ENCODE measurements at places on chromosomes 3 and 15.

DNA sequence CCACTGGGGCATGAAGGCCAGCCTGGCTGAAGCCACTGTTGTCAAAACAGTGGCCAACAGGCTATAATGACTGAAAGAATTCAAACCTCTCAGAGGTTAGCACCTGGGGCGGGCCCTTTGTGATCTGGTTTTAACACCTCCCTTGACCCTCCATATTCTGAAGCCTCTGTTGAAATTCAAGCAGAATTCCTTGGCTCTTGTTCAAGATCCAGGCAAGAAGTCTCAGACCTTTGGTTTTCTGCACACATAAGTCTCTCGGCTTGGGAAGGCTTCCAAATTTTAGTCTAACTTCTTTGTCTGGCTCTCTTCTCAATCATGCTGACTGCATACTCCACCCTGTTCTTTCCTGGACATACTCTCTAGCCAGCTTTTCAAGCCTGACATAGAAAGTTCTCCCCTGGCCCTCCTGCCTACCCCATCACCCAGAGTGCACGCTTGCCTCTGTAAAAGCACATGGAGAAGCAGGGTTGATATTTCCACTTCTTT is 144.5 kb downstream of the PDZRN3 start:
- DNase-seq: no peak

DNA sequence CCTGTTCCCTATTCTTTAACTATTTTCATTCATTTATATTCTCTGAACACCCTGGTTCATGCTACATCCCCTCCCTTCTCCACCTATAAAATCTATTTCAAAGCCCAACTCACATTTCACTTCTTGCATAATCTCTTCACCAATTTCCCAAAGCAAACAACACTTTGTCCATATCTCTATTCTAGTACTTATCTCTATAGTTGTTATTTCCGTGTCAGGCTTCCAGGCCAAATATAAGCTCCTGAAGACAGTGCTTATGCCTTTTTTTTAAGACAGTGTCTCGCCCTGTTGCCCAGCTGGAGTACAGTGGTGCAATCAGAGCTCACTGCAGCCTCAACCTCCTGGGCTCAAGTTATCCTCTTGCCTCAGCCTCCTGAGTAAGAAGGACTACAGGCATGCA is 43.6 kb downstream of the DNAH12 start:
- DNase-seq: no peak

GRCh38 chr3:115836944-115837343 is 213.6 kb downstream of the GAP43 start:
- DNase-seq: peak; percentile 36

- no peak for DNase-seq
Observed at GRCh38 chr15:91970142-91970541, 116.6 kb downstream of the SLCO3A1 start.

GRCh38 chr3:52444860-52445793 is at the start of gene SEMA3G:
TSS of gene SEMA3G (minus strand) at chr3:52445103. CDS start at chr3:52445027, 76 bp downstream.
- peak; percentile 25 for DNase-seq

DNA sequence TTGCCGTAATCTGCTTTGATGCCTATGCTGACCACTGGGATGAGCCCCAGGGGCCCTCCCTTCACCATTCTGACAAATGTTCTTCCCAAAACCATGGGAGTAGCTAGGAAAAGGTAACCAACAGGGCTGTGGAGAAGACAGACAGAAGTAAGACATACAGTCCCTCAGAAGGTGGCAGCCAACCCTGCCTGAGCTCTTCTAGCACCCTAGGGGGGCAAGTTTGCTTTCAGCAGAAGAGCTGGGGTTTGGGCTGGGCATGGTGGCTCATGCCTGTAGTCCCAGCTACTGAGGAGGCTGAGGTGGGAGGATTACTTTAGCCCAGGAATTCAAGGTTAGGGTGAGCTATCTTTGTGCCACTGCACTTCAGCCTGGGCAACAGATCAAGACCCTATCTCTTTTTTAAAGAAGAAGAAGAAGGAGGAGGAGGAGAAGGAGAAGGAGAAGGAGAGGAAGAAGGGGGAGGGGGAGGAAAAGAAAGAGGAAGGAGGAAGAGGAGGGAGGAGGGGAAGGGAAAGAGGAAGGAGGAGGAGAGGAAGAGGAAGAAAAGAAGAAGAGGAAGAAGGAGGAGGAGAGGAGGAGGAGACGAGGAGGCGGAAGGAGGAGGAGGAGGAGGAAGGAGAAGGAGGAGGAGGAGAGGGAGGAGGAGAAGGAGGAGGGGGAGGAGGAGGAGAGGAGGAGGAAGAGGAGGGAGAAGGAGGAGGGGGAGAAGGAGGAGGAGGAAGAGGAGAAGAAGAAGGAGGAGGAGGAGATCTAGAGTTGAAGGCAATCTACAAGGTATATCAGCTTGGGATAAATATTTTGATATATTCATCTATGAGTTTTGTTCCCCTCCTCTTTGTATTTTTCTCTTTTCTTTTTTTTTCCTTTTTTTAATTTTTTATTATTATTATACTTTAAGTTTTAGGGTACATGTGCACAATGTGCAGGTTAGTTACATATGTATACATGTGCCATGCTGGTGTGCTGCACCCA is 44.9 kb upstream of the ABHD2 start:
- no peak for DNase-seq

GRCh38 chr3:177813322-177813721 is 616.0 kb upstream of the TBL1XR1 start:
- DNase-seq: no peak

GRCh38 chr15:98126326-98127085 is 166.0 kb downstream of the ARRDC4 start:
- DNase-seq: peak; percentile 33

DNA sequence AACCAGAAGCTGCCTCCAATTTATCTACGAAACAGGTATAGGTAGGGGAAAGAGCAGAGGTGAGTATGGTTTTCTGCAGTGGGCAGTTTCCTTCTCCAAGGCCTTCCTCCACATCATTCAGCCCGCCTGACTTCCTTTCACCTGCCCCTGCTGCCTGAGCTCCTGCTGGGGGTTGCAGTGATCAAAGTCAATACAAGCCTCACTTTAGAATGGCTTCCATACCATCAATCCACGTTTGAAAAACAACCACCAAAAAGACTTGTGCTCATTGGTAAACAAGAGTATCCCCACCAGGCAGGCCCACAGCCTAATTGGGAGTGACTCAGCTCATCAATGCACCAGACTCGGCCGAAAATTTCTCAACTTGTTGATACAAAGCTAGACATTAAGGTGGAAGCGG is 159.9 kb downstream of the MAGI1 start:
- DNase-seq: no peak

DNA sequence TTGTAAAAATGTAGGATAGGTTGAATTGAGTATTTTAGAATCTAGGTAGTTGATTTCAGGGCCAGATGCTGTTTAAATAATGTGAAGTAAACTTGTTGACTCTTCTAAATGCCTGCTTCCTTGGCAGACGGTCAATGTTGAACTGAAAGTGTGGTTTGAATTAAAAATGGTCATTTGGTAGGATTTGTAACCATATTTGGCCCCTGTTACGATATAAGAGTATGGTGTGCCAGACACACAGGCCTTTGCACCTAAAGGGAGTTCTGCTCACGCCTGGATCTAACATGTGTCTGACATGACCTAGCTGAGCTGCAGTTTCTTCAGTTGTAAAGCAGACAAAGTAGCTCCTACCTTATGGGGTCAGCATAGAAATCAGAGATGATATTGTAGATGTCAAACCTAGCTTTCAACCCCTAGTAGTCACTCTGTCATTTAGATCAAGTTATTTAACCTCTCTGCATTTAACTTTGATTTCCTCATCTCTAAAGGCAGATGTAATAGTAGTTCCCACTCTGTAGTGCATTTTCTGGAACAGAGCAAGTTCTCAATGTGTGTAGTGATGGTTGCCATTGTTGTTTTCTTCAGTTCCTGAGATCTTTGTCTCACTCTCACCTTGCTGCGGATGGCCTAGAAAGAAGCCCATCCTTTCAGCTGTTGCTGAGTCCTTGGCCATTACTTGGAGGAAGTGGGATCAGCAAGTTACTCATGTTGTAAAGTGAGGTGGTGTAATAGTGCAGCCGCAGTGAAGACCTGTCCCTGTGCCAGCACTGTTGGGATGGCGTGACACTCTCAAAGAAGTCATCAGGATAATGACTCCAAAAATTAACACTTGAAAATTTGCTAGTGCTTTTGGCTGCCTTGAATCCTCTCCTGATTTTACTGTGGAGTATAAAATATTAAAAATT is 90.2 kb downstream of the GHSR start:
- DNase-seq: no peak

DNA sequence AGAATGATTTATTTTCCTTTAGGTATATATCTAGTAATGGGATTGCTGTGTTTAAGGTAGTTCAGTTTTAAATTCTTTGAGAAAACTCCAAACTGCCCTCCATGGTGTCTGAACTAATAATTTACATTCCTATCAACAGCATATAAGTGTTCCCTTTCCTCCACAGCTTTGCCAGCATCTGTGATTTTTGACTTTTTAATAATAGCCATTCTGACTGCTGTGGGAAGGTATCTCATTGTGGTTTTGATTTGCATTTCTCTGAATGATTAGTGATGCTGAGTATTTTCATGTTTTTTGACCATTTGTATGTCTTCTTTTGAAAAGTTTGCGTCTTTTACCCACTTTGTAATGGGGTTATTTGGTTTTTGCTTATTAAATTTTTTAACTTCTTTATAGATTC is 571.6 kb upstream of the CCDC54 start:
- DNase-seq: no peak

DNA sequence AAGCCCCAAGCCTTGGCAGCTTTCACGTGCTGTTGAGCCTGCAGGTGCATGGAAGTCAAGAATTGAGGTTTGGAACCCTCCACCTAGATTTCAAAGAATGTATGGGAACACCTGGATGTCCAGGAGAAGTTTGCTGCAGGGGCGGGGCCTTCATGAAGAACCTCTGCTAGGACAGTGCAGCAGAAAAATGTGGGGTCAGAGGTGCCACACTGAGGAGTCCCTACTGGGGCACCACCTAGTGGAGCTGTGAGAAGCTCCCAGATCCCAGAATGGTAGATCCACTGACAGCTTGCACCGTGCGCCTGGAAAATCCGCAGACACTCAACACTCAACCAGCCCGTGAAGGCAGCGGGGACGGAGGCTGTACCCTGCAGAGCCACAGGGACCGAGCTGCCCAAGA is 201.6 kb downstream of the OCA2 start:
- no peak for DNase-seq

DNA sequence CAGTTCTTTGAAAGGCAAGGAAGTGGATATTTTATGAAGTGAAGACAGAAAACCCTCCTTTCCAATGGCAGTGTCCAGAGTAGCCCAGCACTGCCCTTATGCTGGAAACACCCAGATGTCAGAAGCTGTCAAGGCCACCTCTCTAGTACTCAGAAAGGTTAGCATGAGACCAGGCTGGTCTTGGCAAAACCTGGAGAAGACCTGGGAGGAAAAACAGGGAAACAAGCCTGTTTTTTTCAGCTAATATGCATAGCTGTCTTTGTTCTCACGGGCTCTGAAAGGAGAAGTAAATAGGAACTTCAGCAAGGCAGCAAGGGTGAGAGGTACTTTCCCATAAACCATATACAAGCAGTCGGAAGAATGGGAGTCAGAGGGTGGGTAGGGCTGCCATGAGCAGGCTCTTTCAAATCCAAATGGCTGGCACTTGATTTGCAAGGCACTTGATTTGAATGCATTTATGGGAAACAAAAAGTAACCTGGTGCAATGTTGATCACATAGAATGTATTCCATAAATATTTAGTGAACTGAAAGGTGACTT is 55.8 kb downstream of the HEG1 start:
- DNase-seq: no peak

DNA sequence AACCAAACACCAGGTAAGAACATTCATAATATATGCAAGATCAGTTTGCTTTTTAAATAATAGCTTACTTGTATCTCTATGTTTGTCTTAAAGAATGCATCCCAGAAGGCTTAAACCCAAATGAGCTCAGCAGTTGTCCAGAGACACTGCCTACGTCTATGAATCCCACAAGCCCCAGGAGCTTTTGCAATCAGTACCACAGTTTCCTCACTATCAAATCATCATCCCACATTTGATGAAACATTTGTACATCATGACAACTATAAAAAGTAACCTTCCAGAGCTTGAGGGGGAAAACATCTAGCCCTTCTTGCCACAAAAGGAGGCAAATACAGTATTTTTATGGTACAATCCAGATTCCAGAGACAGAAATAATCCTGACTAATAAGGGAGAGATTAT is 63.7 kb downstream of the ATP8B4 start:
- no peak for DNase-seq

GRCh38 chr3:127886231-127886955 is 28.6 kb upstream of the KBTBD12 start:
- no peak for DNase-seq

DNA sequence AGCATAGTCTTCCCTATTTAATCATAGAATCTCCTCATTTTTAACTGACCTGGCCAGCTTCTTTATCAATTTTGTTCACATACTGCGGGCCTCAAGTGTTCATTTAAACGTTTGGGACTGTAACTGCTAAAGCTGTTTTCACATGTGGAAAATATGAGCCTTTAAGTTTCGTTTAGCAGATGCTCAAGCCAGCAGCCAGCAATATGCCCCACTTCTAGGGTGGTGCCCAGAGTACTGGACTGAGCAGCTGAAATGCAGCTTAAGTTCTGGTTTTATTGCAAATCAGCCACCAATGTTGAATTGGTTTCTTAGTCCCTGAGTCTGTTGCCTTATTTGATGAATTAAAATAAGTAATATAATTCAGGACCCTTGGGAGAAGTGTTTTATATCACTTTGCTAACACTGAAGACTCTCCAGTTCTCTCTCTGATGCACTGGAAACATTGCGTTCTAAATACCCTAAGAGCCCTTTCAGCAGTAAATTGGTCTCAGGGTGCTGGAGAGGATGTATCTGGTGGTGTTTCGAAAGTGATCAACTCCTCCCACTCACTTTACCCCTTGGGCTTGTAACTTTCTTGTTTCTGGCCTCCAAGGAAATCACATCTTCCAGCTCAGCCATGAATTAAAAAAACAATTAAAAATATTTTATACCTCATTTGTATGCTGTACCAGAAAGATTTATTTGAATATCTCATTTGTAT is 61.7 kb downstream of the B3GALNT1 start:
- no peak for DNase-seq
